LNCaP clone FGC (cell line): ENCODE measurements at places on chromosomes 11 and 22.
A peak's percentile ranks its signal among the peaks of the same experiment; 100 is the strongest.

DNA sequence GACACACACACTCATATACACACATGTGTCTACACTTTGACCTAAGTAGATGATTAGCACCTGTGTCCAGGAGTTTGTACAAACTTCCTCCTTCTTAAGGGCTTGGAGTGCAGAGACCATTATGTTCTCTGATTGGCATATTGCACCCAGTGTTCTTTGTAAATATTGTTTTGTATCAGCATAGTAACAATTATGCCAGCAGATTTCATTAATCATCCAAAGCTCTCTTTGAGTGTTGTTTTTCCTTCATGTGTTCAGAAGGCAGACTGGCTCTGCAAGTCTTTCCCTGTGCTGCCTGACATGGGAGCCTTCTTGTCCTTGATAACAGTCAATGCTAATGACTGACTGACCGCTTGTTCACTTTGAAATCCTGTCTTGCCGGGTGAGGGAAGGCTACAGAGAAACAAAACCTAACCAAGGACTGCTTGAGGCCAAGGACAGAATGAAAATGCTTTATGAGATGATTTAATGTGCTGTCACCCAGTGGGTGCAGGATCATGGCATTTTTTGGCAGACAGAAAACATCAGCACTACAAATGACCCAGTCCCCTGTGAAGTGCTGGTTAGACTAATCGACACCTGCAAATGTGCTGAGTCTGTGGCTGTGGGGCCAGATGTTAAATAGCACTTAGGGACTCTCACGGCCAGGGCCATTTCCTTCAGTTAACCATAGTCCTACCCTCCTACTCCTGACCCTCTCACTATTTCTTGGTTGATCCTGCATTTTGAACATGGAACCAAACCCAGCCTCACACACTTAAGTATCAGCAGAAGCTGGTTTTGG lies 6.6 kb upstream of the BARX2 start:
- no peak for DNase-seq

DNA sequence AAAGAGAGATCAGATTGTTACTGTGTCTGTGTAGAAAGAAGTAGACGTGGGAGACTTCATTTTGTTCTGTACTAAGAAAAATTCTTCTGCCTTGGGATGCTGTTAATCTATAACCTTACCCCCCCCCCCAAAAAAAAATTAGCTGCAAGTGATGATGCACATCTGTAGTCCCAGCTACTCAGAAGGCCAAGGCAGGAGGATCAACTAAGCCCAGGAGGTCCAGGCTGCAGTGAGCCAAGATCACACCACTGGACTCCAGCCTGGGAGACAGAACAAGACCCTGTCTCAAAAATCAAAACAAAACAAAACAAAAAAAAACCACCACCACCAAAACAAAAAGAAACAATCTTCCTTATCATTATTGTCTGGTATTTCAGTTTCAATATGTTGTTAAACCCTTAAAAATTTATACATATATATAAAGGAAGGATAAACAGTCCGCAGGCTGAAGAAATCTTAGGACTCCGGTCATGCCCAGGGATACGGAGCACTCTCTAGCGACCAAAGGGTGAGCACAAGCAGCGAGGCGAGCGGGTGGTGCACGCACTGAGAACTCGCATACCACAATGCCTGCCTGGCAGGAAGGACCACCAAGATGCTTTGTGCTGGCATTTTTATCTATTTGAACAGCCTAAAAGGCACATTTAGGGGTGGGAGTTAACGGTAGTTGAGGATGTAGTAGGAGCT lies 6.4 kb downstream of the POLDIP3 start:
- no peak for DNase-seq

- no peak for DNase-seq
Observed at GRCh38 chr11:31956310-31956709, 134.6 kb upstream of the RCN1 start.

DNA sequence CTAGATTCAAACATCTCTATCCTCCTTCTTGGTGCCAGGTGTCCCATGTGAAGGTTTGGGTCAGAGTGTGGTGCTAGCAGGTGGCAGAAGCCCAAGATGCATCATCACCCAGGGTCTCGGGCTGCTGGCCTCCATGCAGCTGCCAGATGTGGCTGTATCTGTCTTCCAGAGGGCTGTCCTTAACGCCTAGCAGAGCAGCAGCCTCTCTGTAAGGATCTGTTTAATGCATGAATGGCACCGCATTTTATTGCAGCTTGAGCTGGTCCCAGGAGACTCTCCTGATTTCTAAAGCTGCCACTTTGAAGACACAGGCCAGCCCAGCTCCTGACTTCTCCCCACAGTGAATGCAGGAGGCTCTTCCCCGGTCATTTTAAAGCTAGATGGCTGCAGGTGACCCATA lies 26.3 kb downstream of the SLC1A2 start:
- DNase-seq: no peak

- DNase-seq: no peak
Observed at GRCh38 chr11:93727985-93728791, 13.1 kb downstream of the TAF1D start.

GRCh38 chr11:27497284-27497866 lies 9.2 kb downstream of the LIN7C start:
- no peak for DNase-seq

- DNase-seq: no peak
Observed at GRCh38 chr11:70735976-70736375, 337.6 kb downstream of the CTTN start.

DNA sequence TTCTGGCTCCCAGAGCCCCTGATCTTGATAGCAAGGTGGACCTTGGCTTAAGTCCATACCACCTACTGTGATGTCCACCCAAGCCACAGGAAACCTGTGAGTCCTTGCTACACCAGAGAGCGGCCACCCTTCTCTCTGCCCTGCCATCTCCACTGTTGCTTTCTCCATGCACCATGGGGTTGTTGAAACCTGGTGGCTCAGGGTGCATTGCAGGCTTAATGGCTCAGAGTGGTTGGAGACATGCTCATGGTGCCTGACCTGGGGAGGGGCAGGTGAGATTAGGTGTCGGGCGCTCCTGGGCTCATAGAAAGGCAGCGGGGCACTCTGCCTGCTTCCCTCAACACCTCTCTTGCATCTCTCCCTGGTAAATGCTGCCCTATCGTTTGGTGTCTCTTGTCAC lies 25.0 kb upstream of the CACNG2 start:
- DNase-seq: no peak

DNA sequence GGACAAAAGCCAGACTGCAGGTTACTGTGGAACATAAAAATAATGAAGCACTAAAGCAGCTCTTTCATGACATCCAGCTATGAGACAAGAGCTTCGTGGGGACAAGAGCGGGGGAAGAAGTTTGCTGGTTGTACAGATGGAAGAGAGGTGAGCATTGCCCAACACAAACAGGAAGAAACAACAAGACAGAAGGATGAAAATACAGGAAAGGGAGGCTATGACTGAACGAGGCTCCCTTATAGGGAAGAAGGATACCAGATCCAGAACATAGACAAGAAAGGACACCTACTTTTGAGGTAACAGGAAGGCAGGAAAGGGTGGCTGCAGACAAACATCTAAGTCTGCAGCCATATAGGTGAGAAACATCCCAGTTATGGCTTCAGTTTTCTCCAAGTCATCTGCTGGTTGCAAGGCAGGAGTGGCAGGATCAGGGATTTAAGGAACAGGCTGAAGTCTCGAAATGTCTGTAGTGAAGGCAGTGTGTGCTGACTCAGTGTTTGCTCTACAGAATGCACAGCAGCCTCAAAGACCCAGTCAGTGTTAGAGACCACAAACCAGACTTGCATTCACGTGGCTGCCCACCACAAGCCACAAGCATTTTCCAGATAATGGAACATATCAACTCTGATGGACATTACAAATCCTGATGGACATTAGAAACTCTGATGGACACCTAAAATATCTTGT lies 1.9 kb downstream of the CLTCL1 start:
- no peak for DNase-seq

- no peak for DNase-seq
Observed at GRCh38 chr11:120750647-120751549, 239.3 kb downstream of the GRIK4 start.

- no peak for DNase-seq
Observed at GRCh38 chr22:21990445-21991303, 8.1 kb upstream of the TOP3B start.

- no peak for DNase-seq
Observed at GRCh38 chr22:25569983-25570382, 5.5 kb downstream of the GRK3 start.

DNA sequence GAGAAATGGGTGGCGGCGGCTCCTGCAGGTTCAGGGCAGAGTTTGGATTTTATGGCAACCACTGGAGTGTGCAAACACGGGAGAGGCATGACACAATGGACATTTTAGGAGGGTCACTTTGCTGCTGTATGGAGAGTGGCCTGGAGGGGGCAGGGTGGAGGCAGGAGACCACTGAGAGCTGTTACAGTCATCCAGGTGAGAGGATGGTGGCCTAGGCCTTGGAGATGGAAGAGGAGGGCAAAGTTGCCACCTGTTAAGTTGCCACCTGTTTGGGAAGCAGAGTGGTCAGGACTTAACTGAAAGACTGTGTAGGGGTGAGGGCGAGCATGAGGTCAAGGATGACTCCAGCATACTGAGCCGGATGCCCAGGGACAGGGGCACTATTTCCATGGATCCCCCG lies 2.3 kb upstream of the RAD9A start:
- DNase-seq: no peak

GRCh38 chr11:126396965-126397364 lies 41.5 kb downstream of the ST3GAL4 start:
- DNase-seq: no peak

DNA sequence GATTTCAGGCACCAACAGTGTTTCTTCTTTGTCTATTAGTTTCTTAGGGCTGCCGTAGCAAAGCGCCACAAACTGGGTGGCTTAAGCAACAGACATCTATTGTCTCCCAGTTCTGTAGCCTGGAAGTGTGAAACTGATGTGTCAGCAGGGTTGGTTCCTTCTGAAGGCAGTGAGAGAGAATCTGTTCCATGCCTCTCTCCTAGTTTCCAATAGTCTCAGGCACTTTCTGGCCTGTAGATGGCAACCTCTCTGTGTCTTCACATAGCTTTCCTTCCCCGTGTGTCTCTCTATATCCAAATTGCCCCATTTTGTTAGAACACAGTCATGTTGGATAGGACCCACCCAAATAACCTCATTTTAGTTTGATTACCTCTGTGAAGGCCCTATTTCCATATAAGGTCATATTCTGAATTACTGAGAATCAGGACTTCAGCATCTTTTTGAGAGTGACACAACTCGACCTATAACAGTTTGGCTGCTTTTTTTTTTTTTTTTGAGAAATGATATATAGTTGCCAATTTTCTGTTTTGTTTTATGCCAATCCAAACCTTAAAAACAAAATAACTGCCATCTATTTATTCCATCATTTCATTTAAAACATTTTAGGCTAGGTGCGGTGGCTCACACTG lies 108.2 kb downstream of the SLC36A4 start:
- peak; percentile 40 for DNase-seq

- DNase-seq: no peak
Observed at GRCh38 chr11:120667281-120667680, 155.7 kb downstream of the GRIK4 start.

DNA sequence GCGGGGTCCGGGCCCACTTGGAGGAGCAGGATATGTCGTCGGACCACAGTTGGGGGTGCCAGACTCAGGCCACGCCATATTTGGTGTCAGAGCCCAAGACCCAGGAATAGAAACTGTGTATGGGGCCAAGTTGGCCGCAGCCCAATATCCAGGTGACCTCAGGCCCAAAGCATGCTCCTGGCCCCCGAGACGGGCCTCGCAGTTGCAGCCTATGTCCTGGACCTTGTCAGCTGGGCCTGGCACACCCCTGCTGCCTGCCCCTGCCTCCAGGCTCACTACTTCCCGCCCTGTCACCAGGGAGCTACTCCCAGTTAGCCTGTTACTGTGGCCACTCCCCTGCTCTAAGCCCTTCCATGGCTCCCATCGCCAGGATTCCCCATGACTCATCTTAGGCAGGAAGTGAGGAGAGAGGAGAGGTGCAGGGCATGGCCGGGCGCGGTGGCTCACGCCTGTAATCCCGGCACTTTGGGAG lies 23.1 kb downstream of the A4GALT start:
- DNase-seq: no peak

GRCh38 chr11:69837791-69838190 lies 18.6 kb upstream of the FGF3 start:
- DNase-seq: no peak

- no peak for DNase-seq
Observed at GRCh38 chr11:65355013-65355775, 643 bp downstream of the TIGD3 start.

GRCh38 chr11:123549926-123550917 lies 104.2 kb downstream of the SCN3B start:
- no peak for DNase-seq

DNA sequence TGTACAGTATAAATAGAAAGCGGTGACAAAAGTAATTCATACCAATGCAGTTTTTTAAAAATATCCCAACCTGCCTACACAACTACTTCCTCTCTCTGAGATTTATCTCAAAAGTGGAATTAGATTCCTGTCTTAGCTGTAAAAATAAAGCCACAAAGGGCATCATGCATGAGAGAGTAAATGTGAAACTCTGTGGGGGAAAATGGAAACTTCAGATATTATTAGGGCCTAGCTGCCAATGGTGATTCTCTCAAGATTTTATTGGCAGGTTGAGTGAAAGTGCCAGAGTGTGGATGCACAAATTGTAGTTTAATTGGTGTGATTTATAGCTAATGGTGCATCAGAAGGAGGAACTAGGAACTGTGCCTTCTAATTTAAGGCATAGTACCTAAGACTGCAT lies 356.9 kb upstream of the CCDC90B start:
- no peak for DNase-seq

GRCh38 chr11:61140416-61140815 lies 20.8 kb downstream of the VPS37C start:
- DNase-seq: no peak

GRCh38 chr22:40638261-40638660 lies 1.7 kb upstream of the MRTFA start:
- DNase-seq: no peak

GRCh38 chr22:28903080-28903479 lies 19.7 kb downstream of the ZNRF3 start:
- DNase-seq: no peak

GRCh38 chr11:76214968-76215548 lies 8.8 kb upstream of the WNT11 start:
- DNase-seq: no peak

DNA sequence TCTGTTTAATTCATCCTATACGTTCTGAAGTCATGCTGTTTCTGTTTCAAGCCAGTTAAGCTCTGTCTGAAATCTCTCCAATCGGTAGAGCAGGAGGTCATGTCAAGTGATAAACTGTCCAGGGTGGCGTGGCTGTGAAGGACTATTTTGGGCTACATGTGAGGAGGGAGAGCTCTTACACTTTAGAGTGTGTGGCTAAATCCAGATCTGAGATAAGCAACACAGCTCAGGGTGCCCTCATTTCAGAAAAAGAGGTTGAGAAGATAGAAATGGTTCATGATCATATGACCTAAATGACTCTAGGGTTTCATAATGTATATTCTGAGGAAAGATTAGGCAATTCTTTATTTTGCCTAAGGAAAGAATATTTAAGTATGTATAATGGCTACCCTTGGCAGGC lies 8.4 kb downstream of the BLID start:
- DNase-seq: no peak

DNA sequence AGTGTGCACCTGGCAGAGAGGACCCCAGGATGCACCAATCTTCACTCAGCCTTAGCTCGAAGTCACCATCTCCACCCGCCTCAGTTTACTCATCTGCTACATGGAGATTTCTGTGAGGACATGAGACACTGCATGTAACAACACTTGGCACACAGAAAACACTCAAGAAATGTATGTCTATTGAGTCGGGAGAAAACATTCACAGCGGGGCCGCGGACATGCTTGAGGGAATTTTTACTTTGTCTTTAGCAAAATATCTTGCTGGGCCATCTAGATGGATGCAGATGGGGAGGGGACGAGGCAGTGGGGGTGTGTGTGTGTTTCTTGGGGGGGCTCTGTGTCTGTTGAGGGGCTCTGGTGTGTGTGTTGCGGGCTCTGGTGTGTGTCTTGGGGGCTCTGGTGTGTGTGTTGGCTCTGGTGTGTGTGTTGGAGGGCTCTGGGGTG lies 28.4 kb upstream of the RFPL3 start:
- no peak for DNase-seq
